ENCODE measurements at places on chromosomes 13 and 19.

DNA sequence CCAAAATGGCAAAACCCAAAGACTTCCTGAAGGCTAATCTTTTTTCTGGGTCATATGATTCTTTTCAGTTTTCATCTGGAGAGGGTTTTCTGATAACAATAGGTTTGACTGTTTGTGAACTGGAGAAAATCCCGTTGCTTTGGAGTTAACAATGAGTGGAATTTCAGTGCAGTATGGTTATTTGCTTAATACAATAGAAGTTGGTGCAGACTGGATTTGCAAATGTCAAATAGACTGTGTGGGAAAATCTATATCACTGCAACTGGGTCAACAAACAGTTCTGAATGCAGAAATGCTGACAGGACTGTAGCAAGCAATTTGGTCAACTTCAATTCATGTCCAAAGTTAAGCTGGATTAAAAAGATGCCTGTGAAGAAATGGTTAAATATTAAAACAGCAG, 267.5 kb upstream of the ARGLU1 start:
- no peak for DNase-seq

DNA sequence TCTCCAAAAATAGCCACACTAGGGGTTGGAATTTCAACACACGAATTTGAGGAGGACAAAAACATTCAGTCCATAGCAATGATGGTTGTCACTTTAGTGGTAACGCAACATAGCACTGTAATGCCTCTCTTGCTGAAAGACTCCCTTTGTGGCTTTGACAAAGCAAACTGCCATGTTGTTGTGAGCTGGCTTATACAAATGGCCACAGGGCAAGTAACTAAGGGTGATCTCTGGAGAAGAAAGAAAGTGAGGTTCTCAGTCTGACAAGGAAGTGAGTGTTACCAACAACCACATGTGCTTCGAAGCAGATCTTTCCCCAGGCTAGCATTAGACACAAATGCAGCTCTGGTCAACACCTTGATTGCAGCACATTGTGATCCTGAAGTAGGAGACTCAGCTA, 79.1 kb upstream of the PCDH17 start:
- DNase-seq: no peak

GRCh38 chr19:46639358-46640182, 3.6 kb upstream of the GNG8 start:
- DNase-seq: no peak

- no peak for DNase-seq
Observed at GRCh38 chr19:36527341-36527740, 730 bp downstream of the ZNF260 start.

- DNase-seq: no peak
Observed at GRCh38 chr13:24080134-24080533, 80.4 kb upstream of the SPATA13 start.

DNA sequence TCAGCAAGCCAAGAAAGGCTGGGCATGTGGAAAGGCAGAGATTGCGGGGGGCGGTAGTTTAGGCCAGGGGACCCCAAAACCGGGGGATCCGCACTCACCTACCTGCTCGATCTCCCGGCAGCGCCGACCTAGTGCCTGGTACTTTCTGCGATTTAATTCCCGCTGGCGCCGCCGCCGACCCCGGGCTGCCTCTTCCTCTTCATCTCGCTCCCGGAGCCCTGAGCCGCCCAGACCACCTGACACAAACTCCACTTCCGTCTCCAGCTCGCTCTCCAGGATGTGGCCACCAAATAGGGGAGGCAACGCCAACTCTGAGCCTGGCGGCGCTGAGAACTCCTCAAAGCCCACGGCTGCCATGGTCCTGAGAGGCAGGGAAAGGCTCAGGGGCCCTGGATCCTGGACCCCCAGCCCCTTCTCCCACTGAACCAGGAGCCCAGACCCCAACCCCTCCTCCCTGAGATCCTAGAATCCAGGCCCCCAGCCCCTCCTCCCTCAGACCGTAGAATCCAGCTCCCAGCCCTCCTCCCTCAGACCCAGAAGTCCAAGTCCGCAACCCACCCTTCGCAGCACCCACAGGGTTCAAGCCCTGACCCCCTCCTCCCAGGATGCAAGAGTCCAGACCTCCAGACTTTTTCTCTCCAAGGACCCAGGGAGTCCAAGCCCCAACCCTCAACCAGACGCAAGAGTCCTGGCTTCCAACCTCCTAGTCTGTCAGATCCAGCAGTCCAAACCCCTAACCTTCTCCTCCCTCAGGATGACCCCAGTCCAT, 933 bp downstream of the TFPT start:
- DNase-seq: peak; percentile 20

GRCh38 chr19:32296694-32297093, 48.7 kb upstream of the ZNF507 start:
- no peak for DNase-seq

DNA sequence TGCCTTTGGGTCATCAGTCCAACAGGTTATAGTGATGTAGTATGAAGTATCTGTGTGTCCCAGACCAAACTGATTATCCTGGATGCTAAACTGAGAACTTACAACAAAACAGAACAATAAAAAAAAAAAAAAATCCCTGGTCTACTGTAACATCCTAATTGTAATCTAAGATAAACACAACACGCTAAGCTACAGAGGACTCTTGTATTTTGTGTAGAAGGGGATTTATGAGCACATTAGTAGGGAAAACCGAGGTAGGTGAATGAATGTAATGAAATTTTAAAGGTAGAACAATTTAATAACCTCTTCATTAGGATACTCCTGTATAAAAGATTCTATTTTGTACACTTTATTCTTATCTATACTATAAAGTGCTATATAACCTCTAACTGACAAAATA, 424.1 kb downstream of the NDFIP2 start:
- no peak for DNase-seq

DNA sequence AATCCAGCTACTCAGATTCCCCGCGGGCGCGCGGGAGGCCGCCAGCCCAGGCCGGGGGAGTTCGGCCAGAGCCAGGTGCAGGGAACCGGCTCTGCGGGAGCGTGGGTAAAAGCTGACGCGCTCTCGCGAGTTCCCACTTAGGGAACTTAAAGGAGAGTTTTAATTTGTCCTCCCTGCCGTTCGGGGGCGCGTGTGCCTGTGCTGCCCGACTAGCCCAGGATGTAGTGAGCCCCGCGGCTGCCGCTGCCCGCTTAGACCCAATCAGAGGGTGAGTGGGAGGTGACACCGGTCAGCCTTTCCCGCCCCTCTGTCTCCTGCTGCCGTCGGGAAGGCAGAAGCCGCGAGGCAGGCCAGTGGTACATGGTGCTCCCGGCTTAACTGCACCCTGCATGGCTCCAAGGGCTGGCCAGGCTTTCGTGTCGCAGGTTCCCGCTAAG, 36.0 kb upstream of the NEK3 start:
- peak; percentile 23 for DNase-seq

DNA sequence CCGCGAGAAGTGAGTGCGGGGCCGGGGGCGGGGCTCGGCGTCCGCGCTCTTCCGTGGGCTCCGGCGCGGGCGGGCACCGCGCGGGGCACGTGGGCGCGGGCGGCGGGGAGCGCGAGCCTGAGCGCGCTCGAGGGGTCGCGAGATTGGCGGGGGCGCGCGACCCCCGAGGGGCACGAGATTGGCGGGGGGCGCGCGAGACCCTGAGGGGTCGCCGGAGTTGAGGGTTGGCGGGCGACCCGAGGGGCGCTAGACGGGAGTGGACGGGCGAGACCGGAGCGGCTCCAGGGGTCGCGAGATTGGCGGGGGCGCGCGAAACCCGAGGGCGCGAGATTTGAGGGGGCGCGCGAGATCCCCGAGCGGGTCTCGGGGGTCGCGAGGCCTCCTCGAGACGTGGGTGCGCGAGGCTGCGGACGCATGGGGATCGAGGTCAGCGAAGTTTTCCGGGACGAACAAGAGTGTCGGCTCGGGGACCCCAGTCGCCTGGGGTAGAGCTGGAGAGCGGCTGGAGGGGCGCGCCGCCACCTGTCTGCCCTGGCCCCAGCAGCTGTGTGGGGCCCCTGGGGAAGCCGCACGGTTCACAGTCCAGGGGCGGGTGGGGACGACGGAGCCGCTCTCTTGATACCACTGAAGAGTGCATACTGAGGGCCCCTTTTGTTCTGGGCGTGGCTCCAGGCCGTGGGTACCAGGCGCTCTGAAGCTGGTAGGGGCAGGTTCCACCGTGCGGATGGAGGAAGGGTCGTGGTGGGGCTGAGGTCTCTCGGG, 682 bp downstream of the SSBP4 start:
- DNase-seq: no peak

GRCh38 chr19:46721269-46722003, 4.5 kb upstream of the PRKD2 start:
- DNase-seq: no peak

- no peak for DNase-seq
Observed at GRCh38 chr13:44049081-44049945, 169.6 kb downstream of the LACC1 start.

- no peak for DNase-seq
Observed at GRCh38 chr13:92255526-92255925, 857.1 kb downstream of the GPC5 start.

DNA sequence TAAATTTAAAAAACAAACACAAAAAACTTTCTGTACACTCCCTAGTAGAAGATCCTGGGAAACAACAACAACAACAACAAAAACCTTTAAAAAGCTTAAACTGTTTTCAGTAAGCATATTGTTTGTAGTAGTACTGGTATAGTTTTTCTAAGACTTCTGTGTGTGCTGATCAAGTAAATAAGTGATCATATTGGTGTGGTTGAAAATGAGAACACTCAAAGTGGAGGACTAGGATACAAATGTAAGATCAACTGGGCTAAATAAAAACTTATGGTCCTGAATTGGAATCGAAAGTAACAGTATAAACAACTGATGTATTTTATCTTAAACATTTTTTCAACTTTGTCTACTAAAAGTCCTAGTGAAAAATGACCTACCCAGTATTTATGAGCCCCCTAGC, 135.5 kb downstream of the FOXO1 start:
- no peak for DNase-seq

DNA sequence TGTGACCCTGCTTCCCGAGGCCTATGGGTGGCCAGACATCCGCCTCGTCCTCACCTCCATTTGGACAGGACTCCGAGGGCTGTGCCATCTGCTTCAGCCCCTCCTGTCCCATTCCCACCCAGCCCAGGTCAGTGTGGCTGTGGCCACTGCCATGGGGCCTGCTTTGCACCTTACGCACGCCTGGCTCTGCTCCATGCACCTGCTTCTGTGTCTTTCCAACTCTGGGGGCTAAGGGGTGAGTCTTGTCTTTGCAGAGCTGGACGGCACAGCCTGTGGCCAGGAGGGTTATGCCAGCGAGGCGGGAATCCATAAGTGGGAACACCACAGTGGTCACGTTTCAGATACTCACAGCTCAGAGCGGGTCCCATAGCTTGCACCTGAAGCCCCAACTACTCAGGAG, 5.2 kb upstream of the ZNF554 start:
- DNase-seq: no peak

GRCh38 chr13:77415253-77416071, 88.6 kb upstream of the MYCBP2 start:
- DNase-seq: no peak

GRCh38 chr19:4523306-4524110, 5.2 kb upstream of the PLIN4 start:
- no peak for DNase-seq

DNA sequence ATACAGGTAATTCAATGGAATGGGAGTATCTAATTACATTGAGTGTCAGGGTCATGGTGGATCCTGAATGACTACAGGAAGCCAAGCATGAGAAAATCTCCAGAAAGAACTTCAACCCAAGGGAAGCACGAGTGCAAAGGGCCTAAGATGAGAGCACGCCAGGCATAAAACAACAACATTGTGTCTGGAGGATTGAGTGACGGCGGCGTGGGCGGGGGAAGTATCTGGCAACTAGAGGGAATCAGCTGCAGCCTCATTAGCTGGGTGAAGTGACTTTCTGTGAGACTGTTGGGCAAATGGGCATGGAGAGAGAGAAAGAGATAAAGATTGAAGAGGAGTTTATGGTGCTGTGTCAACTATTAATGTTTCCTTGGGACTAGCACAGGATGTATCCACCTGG, 194.3 kb downstream of the GPC6 start:
- DNase-seq: no peak

DNA sequence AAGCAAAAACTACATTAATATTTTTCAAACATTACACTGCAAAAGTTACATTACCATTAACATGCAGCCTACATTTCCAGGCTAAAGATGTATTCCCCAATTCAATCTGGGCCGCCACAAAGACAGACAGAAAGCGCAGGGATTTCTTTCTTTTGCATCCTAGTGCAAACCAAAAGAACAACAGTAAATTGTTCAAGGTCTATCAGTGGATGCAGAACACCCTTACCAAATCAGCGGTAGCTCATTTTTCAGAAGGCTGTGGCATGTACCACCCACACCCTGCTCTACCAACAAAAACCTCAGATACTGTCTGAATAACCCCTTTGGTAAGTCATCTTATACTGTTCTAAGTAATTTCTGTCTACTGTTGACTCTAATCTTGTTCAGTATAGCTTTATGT, 3.6 kb downstream of the TPT1 start:
- DNase-seq: no peak

DNA sequence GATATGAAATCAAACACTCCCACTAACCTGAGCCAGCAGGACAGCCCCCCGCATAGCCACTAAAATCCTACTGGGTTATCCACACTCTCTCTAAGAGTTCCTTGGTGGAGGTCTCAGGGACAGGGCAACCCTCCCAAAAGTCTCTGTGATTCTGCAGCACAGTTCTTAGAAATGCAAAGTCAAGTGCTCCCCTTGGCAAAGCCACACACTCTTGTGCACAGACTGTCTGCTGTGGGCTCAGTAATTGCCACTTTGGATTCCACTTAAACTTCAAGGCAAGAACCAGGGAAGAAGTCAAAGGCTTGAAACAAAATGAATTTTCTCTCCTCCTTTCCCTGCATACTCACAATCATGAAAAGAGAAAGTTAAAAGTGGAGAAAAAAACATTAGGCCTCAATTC, 61.5 kb downstream of the DOCK9 start:
- no peak for DNase-seq

- no peak for DNase-seq
Observed at GRCh38 chr13:40776681-40777165, 5.7 kb upstream of the MRPS31 start.

DNA sequence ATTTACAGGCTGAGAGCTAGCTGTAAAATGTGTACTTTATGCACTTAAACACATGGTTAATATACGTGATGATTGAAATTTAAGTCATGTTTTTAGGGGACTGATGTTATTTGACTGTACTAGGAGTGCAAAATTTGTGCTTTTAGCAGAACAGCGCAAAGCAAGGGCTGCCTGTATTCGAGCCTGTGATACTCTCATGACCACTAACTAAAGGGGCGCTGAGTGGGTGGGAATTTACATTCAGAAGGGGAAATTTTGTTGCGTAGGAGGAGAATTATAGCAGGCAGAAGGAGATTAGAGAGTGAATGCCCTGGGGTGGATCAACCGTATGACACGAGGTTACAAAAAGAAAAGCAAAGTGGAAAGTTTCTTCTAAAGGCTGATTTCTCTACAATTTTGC, 271.8 kb upstream of the HTR2A start:
- no peak for DNase-seq
